ENCODE measurements at places on chromosomes 2 and 18. TPM values are rescaled to one million over a fixed set of nuclear protein-coding genes. Genes with fewer than 3 reads are reported as not detected.

Gene GATA6
- total RNA-seq = 4.3 TPM

Gene CHAC2
- 14.1 TPM for total RNA-seq

Gene ECEL1
- not detected for total RNA-seq

Gene REG1B
- not detected for total RNA-seq

Gene ANKRD29
- total RNA-seq = 10.1 TPM

Gene WNT10A
- total RNA-seq = not detected

Gene DPYSL5
- 3.0 TPM for total RNA-seq

Gene SNTG2
- total RNA-seq = not detected

Gene DSC2
- 0.64 TPM for total RNA-seq

Gene CENPA
- 27.1 TPM for total RNA-seq

Gene COL4A3
- not detected for total RNA-seq

Gene FEV
- not detected for total RNA-seq

Gene MARS2
- total RNA-seq = 6.6 TPM

Gene SCG2
- total RNA-seq = 10.3 TPM

Gene C2orf81
- total RNA-seq = 8.5 TPM

Gene HRH4
- total RNA-seq = not detected

Gene RBKS
- total RNA-seq = 1.2 TPM

Gene SGPP2
- not detected for total RNA-seq

Gene LINC00305
- not detected for total RNA-seq

Gene CRYGC
- not detected for total RNA-seq

Gene CREG2
- not detected for total RNA-seq

Gene ASB18
- not detected for total RNA-seq

Gene IGFBP2
- 169 TPM for total RNA-seq

Gene UGT1A10
- total RNA-seq = not detected

Gene POTEC
- total RNA-seq = 0.88 TPM

Gene PLCL1
- 0.08 TPM for total RNA-seq

Gene ALLC
- 0.41 TPM for total RNA-seq

Gene FAP
- total RNA-seq = not detected

Gene PPP3R1
- 11.6 TPM for total RNA-seq

Gene FAHD2B
- total RNA-seq = 11.7 TPM

Gene IL1F10
- not detected for total RNA-seq

Gene DNAJC5G
- not detected for total RNA-seq

Gene SRSF7
- 251 TPM for total RNA-seq

Gene SUPT7L
- 21.6 TPM for total RNA-seq

Gene LIPG
- 0.72 TPM for total RNA-seq

Gene LYPD6
- 0.53 TPM for total RNA-seq

Gene ABCG5
- total RNA-seq = not detected

Gene DIS3L2
- 21.4 TPM for total RNA-seq

Gene RAB11FIP5
- total RNA-seq = 14.9 TPM

Gene CCBE1
- 10.1 TPM for total RNA-seq

Gene APCDD1
- total RNA-seq = not detected

Gene LHCGR
- total RNA-seq = not detected

Gene SATB2
- total RNA-seq = 7.9 TPM

Gene SPP2
- total RNA-seq = not detected

Gene MROH2A
- not detected for total RNA-seq

Gene SKOR2
- total RNA-seq = not detected

Data from A375 (cell line).